HS-5 (cell line): ENCODE measurements at places on chromosomes 7 and 10.

DNA sequence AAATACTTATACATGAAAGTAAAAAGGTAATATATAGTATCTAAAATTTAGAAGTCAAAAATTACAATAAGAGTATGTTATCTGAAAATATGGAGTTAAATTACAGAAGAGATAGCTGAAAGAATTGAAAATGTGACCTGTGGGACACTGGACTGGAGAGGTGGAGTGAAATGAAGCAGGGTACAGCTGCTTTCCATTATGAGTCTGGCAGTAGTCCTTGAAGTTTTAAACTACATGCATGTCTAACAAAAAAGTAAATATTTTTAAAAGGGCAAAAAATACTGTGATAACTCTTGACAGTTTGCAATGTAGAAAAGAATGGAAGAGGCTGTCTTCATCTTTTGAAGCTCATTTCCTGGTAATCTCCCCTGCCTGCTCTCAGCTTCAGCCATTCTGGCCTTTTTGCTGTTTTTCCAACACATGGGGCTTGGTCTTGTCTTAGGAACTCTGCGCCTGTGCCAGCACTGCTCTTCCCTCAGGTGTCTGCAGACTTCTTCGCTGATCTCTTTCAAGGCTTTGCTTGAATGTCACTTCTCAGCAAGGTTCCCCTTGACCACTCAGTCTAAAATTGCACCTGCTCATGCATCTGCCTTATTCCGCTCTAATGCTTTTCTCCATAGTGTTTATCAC, 36.9 kb downstream of the PTPRZ1 start:
- DNase-seq: no peak

DNA sequence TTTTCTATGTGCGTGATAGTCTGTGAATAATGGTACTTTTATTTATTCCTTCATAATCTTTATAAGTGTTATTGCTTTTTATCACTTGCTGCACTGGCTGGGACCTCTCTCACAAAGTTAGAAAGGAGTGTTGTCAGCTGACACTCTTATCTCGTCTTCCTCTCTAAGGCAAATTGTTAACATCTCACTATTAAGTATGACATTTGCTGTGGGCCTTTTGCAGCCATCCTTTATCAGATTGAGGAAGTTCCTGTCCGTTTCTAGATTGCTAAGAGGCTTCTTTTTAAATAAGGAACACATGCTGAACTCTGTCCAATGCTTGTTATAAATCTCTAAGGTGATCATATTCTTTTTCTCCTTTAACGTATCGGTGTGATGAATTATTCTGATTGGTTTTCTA, 27.4 kb upstream of the DIP2C start:
- DNase-seq: no peak

DNA sequence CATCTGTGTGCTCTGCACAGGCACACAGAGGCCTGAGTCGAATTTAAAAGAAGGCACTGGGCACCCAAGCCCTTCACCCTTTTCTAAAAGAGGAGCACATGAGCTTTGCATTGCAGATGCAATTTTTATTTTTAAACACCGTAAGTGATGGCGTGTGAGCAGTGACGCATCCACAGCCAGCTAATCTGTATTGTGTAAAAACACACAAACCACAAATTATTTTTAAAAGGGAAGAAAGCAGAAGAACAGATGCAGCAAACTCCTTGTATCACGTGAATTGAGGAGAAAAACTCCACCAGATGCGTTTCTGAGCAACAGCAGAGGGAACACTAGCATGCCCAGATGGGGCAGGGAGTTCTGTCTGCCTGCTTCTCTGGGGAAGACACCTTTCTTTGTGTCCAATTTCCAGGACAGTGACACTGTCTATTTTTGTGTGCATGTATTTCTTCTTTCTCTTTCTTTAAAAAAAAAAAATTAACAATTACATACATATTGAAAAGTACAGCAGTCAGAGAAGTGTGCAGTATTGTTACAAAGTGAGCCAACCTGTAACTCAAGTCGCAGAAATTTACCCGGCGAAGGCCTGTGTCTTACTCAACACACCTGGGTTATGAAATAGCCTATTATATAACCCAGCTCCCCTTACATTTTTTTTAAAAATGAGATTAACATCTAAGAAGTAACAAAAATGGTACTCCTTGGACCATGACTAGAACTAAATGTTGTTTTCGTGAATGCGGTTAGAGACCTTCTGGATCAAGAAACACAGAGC, 39.2 kb downstream of the EEPD1 start:
- DNase-seq: no peak

GRCh38 chr10:130771491-130771946, 540.0 kb downstream of the TCERG1L start:
- DNase-seq: no peak

DNA sequence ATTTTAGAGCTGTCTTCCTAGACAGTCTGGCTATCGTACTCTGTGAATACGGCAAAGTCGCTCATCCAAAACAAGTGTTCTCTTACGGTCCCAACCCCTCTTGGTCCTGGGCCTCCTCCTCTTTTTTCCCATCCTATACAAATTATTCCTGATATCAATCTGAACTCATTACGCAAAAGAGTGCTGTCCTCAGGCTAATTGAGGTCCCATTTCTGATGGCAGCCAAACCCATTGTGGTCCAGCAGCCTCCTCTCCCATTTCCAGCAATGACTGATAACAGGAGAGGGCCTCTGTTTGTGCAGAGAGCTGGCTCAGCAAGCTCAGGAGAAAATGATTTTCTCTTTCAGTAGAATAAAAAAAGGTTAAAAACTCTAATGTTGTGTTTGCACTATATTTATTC, 203.4 kb upstream of the GHITM start:
- DNase-seq: no peak
